ENCODE measurements at places on chromosomes 5 and 9.

GRCh38 chr5:35811108-35811741 lies 45.5 kb upstream of the IL7R start:
- no peak for DNase-seq

GRCh38 chr5:179301376-179301775 lies 43.9 kb downstream of the ADAMTS2 start:
- DNase-seq = no peak

- no peak for DNase-seq
Measured at GRCh38 chr5:58800356-58800755, 217.5 kb downstream of the RAB3C start.

- DNase-seq = no peak
Measured at GRCh38 chr5:151721087-151721646, 34.5 kb upstream of the SPARC start.

DNA sequence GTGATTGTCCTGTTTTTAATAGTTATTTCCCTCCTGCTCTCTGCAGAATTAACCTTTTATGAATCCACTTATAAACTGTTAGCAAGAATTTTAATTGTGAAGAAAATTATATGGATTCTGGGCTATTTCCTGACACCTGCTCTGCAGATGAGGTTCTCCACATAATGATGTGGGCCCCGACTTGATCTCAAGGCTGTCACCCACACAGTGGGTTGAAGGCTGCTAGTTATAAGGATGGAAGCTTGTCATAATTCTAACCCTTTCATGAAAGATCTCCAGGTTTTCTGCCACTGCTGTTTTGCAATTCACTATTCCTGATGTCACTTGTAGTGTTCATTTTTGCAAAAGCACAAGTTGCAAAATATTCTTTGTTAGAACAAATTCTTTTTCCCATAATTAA lies 69.1 kb upstream of the MAN2A1 start:
- no peak for DNase-seq

- DNase-seq = no peak
Measured at GRCh38 chr5:137575847-137576246, 76.7 kb upstream of the SPOCK1 start.

DNA sequence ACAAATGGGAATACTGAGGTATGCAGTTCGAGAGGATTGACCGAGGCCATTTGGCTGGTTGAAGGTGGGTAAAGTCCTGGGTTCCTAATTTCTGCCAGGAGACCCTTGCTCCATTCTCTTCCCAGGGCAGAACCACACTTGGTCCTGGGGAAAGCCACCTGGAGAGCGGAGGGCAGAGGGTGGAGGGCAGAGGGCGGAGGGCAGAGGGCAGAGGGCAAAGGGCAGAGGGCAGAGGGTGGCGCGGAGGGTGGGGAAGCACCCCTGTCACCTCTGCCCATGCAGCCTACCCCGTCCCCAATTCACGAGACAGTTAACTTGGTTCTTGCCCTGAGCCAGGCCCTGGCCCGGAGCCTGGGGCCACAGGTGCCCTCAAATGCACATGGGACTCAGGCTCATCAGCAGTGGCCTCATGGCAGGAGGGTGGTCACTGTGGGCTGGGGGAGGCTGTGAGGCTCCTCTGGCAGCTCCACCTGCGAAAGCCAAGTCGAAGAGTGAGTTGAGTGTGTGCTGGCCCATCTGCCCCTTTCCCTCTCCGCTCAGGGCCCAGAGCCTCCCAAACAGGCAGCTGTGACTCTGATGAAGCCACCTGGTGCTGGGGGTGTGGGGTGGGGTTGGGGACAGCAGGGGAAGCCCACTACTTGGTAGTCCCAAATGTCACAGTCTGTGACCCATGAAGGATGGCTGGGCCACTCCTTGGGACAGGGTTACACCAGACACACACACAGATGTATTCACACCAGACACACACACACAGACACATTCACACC lies 28.0 kb upstream of the FCN1 start:
- no peak for DNase-seq
